HEK293T (cell line): ENCODE measurements at places on chromosomes 2 and 18.

- DNase-seq: no peak
Measured at GRCh38 chr2:223824301-223824700, 13.1 kb downstream of the AP1S3 start.

GRCh38 chr2:96261328-96262003, 4.3 kb downstream of the TMEM127 start:
- no peak for DNase-seq

GRCh38 chr2:210224941-210225672, at the start of gene ACADL:
Gene ACADL (minus strand): TSS chr2:210225447. CDS start chr2:210225263, 184 bp downstream.
- peak; percentile 67 for DNase-seq

- no peak for DNase-seq
Measured at GRCh38 chr18:9710037-9710436, 1.9 kb downstream of the RAB31 start.

GRCh38 chr2:132422736-132423135, 6.1 kb downstream of the GPR39 start:
- no peak for DNase-seq

GRCh38 chr2:37653093-37653492, 18.3 kb downstream of the CDC42EP3 start:
- DNase-seq: no peak

DNA sequence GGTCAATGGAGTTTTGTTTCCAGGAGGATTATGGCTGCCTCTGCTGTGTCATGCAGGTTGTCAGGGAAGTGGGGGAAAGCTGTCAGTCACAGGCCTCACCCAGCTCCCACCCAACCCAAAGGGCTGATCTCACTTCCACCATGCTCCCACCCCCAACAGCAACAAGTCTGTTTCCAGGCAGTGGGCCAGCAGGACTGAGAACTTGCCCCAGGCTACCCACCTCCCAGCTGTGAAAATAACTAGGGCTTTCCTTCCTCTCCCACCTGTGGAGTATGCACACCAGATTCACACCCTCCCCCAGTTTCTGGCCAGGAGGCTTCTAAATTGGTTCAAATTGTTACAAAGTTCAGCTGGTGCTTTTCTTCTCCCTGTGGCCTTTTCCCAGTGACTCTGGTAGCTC, 95.6 kb upstream of the ACVR1 start:
- no peak for DNase-seq

- no peak for DNase-seq
Measured at GRCh38 chr2:140173790-140174189, 1393.6 kb upstream of the NXPH2 start.

GRCh38 chr18:22408059-22408458, 9.7 kb downstream of the CTAGE1 start:
- DNase-seq: no peak

DNA sequence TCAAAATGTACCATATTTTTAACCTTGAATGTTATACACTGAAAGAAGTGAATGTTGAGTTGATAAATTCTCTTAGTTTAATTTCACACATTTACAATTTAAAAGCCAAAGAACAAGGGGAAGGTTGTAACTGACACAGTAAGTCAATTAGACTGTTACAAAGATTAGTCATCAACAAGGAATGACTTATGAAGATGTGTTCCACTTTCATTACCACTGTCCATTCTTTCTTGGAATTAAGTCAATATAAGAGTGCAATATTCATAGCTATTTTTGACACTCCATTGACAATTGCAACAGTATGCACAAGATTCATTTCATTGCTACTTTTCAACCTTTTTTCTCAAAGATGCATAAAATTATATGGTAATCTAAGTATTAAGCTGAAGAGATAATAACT, 291.3 kb downstream of the RIT2 start:
- no peak for DNase-seq

DNA sequence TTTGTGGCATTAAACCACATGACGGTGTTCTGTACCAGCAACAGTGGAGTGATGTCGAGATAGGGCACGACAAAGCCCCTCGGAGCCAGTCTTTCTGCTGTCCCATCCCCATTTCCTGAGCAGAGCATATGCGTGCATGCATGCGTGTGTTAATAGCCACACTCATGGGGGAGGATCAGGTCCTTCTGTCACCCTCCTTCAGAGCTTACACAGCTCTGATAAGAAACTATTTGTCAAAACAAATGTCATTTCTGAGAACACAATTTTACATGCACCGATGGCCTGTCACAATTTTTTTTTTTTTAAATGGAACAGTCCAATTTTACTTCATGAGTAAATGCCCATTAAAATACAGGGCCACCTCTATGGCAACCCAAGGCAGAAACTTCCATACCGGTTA, 95.9 kb upstream of the ZBTB14 start:
- DNase-seq: no peak

DNA sequence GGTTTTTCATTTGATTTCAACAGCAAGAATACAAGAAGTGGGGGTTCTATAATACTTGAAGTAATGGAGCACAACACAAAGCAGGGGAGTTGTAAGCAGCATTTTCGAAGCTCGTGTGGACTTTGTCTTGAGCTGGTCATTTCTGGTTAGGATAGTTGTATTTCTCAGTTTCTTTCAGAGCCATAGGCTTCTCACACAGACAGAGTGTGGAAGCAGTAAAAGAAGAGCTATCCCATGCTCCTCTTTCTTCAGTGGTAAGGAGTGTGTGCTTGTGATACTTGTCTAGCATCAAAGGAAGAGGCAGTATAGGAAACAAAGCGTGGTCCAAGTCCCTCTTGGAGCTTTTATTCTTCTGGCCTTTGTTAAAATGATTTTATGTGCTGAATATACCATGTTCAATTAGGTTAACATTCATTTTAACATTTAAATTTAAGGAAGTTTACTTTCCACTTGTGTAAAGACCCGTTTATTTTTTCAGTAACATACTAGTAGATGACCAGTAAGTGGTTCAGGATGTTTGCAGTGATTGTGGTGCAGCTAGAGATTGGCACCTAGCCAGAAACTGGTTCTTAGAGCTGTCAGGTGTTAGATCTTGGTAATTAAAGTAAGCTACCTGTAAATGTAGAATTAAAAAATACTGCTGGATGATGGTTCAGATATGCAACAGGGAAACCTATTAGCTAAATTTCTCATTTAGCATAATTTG, 14.6 kb downstream of the CCNYL1 start:
- DNase-seq: no peak

- DNase-seq: no peak
Measured at GRCh38 chr2:100812116-100812515, 7.8 kb upstream of the NPAS2 start.

- peak; percentile 56 for DNase-seq
Measured at GRCh38 chr18:48022531-48023329, 92.3 kb upstream of the SMAD2 start.

DNA sequence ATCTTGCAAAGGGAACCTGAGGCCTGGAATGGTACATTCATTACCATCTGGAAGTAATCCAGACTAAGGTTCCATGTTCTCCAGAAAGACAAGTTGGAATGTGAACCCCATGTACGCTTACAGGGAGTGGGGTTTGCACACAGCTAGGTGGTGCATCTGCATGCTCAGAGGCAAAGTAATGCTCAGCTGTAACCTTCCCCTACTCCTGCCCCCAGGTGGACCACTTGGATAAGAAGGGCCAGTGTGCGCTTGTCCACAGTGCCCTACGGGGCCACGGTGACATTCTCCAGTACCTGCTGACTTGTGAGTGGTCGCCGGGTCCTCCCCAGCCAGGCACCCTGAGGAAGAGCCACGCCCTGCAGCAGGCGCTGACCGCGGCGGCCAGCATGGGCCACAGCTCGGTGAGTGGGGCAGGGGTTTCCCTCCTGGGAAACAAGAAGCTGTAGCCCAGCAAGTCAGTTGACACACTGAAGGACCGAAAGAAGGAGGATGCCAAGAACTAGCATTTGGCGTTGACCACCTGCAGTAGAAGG, 90.0 kb downstream of the WDSUB1 start:
- DNase-seq: no peak

DNA sequence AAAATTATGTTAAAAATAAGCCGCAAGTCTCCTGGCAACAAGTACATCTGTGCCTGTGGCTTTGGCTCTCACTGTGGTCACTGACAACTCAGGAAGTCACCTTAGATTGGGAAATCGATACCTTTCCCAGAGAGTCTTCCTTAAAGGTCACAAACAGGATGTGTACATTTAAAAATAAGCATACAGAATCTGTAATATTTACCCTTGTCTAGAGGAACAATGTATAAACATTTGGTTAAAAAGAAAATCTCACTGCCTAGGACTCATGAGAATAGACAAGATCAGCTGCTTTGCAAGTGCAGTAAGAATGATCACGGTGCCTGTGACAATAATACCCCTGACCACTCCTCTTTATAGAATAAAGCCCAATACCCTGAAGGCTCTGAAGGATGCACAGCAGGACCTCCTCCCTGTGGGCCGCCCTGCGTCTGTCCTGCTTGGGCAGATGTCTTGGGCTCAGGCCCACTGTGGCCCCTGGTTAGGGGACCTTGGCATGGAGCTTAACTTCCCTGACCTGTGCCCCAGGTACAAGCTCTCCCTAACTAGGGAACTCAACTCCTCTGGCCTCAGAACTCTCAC, 98.0 kb upstream of the MGAT4A start:
- DNase-seq: no peak

DNA sequence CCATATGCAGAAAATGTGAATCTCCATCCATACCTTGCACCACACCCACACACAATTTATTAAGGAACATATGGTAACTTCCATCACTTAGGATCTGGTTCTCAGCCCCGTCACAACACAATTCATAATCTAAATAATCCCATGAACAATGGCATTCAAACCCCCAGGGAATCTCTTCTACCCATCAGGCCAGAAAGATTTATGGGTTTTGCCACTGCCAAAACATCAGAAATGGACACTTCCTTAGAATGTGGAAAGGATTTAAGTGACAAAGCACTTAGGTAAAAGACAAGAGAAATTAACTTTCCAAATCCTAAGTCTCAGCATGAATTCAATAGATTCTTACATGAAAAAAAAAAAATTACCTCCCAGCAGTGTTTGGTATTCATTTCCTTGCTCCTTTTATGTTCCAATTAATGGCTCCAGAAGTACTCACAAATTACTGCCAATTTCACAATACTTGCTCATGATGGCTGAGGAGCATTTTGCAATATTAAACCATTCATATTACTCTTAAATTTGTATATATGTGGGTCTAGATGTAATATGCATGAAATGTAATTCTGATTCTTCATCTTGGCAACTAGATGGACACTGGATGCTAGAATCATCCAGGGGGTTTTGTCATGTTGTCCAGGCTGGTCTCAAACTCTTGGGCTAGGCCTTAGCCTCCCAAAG, 56.5 kb upstream of the TMEM247 start:
- no peak for DNase-seq

DNA sequence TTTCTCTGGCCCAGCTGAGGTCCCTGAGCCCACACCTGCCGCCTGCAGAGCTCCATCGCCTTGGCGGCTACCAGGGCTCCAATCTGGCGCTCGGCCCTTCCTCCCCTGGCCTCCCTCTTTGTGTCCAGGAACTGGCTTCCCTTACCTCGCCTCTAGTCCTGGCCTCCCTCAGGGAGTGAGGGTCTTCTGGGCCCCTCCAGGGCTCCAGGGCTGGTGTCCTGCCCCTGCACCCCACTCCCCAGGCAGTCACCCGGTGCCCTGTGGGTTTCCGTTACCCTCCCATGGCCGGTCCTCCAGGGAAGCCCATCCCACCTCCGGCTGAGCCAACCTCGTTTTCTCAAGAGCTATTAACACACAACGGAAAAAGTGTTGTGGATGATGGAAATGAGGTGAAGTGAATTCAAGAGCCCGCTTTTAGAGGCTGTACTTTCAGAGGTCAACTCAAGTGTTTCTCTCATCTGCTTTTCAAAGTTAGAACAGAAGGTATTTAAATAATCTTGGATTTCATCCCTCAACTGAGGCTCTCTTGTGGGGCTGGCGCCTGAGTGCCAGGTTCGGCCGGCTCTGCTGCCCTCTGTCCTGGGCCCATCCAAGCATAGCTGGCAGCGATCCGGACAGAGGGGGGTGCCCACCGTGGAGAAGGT, 131.9 kb downstream of the ASB1 start:
- no peak for DNase-seq

DNA sequence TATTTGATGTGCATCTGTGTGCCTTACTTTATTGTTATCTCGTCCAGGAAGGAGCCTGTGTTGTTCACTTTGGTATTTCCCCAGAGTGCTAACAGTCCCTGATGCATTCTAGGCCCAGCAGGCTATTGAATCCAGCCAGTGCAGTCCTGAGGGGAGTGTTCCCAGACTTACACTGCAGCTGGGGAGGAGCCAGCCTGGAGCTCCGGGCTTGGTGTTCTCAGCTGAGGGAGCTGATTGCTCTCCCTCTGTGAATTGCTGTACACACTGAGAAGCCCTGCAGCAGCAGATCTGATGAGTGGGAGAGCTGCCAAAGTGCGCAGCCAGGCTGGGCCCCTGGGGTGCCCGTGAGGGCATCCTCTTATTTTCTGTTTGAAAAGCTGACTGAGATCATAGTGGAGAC, 159.2 kb downstream of the GALNT3 start:
- peak; percentile 25 for DNase-seq

DNA sequence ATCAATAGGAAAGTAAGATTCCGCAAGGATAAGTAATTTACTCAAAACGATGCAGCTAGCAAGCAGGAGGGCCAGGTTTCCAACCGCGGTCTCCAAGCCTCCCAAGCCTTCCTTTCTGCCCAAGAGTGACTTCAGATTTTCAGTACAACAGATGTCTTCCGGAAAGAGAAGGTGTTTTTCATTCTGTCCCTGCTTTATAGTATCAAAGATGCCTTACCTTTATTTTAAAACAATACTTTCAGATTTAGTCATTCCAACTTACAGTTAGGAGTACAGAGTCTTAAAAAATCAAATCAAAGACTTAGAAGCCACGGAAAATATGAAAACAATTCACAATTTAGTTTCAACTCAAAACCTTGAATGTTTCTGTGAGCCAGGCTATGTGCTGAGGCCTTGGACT, 43.6 kb downstream of the CYB5A start:
- no peak for DNase-seq

GRCh38 chr2:85678377-85678776, 10.4 kb upstream of the SFTPB start:
- DNase-seq: no peak

GRCh38 chr2:231396058-231396821, 730 bp downstream of the B3GNT7 start:
- DNase-seq: no peak

GRCh38 chr2:39068299-39069135, 52.3 kb downstream of the SOS1 start:
- DNase-seq: no peak

DNA sequence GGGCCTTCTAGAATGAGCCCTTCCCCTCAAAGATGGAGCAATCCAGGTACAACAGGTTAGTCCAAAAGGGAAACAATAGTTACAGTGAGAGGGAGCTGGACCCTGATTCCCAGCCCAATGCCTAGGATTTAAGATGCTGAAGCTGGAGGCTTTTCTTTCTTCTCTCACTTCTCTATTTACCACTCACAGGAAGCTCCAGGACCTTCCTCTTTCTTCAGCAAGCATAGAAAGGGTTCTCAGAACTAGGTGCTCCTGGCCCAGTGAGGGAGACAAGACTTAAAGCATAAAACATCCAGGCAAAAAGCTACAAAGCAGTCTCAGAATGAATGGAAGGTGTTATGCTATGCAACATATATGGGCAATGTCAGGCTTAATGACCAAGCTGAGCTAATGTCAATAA, 279.0 kb downstream of the SRBD1 start:
- DNase-seq: no peak

- DNase-seq: no peak
Measured at GRCh38 chr2:157804355-157804754, 71.8 kb downstream of the ACVR1 start.

GRCh38 chr2:113219889-113220641, 46.3 kb downstream of the PSD4 start:
- no peak for DNase-seq

GRCh38 chr2:17627434-17627833, 86.9 kb downstream of the VSNL1 start:
- DNase-seq: no peak

GRCh38 chr2:150327564-150328489, 159.6 kb downstream of the RND3 start:
- DNase-seq: no peak
